ENCODE measurements at places on chromosomes 16 and 17.

DNA sequence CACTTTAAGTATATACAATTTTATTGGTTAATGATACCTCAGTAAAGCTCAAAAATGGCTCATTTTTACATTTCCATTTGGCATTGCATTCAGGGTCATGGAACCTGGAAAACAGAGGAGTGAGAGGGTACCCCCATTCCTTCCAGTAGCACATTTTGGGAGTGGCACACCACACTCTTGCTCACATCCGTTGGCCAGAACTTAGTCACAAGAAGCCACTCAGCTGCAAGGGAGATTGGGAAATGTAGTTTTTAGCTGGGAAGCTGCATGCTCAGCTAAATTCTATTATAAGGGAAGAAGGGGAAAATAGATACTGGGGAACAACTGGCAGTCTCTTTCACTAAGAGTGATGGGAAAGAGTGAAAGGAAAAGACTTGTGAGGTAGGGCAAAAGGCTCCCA is 102.5 kb upstream of the TMEM97 start:
- no peak for DNase-seq

- DNase-seq, result no peak
Measured at GRCh38 chr16:50667497-50668367, 13.4 kb downstream of the SNX20 start.

GRCh38 chr17:6306820-6307219 is 128.1 kb downstream of the AIPL1 start:
- DNase-seq, result peak; percentile 19

DNA sequence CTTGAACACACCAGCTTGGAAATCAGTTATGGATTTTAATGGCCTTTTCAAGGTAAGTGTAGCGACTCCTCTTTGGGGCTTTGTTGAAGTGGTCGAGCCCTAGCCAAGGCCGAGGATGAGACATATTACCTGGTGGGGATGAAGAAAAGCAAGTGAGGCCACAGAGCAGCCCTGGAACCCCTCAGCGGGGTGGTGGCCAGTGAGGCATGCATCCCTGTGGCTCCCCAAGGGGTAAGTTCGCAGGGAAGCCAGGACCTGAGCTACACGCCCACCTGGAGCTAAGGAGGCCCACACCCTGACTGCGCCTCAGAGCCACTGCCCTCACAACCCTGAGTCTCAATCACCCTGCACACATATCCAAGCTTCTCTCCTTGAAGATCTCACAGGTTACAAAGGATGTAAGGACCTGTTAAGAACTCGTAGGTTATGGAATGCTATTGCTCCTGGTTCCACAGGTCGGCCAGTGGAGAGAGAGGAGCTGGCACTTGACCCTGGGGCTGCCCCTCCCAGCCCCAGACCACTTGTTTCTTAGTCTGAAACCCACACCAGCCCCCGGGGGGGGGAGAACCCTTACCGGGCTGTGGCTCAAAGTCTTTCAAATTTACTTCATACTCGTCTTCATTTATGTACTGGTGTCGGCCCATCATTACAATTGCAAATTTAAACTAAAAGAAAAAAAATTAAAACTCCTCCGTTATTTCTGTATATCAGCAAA is 12.0 kb downstream of the LITAFD start:
- DNase-seq, result no peak

DNA sequence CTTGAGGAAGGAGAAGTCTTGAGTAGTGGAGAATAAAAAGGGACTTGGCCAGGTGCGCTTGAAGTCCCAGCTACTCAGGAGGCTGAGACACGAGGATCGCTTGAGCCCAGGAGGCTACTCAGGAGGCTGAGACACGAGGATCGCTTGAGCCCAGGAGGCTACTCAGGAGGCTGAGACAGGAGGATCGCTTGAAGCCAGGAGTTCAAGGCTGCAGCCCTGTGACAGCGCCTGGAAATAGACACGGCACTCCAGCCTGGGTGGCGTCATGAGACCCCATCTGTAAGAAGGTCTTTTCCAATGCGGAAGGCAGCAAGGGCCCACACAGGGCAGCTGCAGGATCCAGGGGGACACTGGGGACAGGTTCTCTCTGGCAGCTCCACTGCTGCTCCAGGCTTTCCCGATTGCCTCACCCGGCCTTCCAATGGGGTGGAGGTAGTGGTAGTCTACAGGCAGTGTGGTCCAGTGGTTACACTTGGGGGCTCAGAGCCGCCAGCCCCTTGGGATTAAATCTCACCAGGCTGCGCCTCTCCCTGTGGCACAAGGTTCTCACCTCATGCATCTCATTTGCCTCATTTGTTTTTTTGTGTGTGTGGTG is 143.4 kb downstream of the SEC14L1 start:
- DNase-seq, result no peak

DNA sequence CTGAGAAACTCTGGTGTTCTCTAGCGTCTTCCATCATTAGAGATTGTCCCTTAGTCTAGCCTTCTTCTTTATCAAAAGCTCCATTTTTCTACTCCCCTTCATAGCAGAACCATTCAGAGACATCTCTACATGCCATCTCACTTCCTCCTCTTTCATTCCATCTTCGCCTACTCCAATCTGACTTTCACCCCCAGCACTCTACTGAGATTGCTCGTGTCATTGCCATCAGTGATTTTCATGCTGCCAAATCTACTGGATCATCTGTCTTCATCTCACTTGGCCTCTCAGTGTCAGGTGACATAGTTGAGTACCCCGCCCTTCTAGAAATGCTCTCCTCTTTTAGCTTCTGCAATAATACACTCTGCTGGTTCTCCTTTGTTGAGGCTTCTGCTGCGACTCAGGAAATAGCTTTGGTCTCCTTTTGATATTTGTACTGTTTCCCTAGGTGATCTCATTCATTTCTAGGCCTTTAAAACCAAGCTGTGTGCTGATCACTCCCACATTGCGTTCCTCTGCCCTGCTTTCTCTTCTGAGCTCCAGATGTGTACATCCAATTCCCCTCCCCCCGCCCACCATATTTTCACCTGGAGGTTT is 119.1 kb downstream of the FTO start:
- DNase-seq, result no peak

- peak; percentile 85 for DNase-seq
Measured at GRCh38 chr17:72407336-72407909, 286.6 kb downstream of the SOX9 start.

GRCh38 chr17:39631403-39631802 is 4.7 kb downstream of the PPP1R1B start:
- DNase-seq, result no peak

GRCh38 chr16:46918905-46919792 is 35.0 kb downstream of the GPT2 start:
- peak; percentile 71 for DNase-seq

GRCh38 chr16:10906914-10907756 is 30.1 kb downstream of the CIITA start:
- no peak for DNase-seq

- no peak for DNase-seq
Measured at GRCh38 chr17:56867948-56868376, 34.0 kb downstream of the DGKE start.

- peak; percentile 48 for DNase-seq
Measured at GRCh38 chr16:20675488-20676267, 21.8 kb downstream of the ACSM1 start.

- DNase-seq, result no peak
Measured at GRCh38 chr16:65279576-65279975, 157.7 kb upstream of the CDH11 start.

GRCh38 chr17:36813957-36814563 is 123.2 kb upstream of the LHX1 start:
- DNase-seq, result peak; percentile 51

GRCh38 chr16:56848029-56848936 is 16.7 kb upstream of the SLC12A3 start:
- DNase-seq, result no peak

GRCh38 chr16:57413301-57413730 is 8.7 kb downstream of the CCL17 start:
- DNase-seq, result no peak

DNA sequence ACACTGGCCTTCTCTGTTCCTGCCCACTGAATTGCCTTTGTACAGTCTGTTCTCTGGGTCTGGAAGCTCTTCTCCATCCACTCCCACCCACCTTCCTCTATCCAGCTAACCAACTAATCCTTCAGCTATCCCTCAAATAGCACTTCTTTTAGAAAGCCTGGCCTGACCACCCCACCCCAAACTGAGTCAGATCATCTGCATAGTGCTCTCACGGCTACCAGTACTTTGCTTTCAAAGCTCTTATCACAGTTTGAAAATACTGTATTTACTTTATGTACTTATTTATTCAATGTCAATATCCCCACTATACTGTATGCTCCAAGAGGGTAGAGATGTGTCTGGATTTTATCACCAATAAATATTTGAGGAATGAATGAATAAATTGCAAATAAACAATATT is 4.5 kb upstream of the CLDN7 start:
- DNase-seq, result no peak

DNA sequence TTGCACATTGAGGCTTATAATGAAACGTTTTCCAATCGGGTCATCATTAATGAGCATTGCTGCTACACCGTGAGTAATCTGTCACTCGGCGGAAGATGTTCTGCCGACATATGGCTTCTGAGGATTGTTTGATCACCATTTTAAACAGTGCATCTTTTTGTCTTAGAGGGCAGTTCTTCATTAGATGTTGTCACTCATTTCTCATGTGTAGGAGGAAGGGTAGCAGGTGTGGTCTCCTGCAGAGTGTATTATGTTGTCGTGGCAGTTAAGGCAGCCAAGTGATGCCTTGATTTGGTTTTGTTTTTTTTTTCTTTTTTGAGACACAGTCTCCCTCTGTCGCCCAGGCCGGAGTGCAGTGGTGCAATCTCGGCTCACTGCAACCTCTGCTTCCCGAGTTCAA is 50.5 kb downstream of the SEC14L1 start:
- DNase-seq, result no peak

- DNase-seq, result no peak
Measured at GRCh38 chr16:7031031-7031430, 301.6 kb upstream of the RBFOX1 start.

- DNase-seq, result no peak
Measured at GRCh38 chr17:82871056-82871775, 31.4 kb upstream of the ZNF750 start.

- DNase-seq, result no peak
Measured at GRCh38 chr16:22664561-22664997, 149.4 kb upstream of the HS3ST2 start.

DNA sequence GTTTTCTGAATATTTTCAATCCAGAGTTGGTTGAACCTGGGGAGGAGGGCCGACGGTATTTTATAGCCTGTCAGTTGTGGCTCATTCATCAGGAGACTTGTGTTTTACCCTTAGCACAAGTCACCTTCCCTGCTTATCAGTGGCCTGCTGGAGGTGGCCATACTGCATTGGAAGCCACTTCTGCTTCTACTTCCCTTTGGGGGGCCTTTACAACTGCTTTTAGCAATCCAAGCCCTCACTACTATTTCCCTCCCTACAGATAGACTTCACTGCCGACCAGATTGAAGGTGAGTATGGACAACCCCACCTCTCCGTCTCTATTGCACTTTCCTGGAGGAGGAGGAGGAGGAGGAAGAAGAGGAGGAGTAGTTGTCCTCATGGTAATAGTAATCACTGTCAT is 4.4 kb downstream of the MYL4 start:
- DNase-seq, result no peak

DNA sequence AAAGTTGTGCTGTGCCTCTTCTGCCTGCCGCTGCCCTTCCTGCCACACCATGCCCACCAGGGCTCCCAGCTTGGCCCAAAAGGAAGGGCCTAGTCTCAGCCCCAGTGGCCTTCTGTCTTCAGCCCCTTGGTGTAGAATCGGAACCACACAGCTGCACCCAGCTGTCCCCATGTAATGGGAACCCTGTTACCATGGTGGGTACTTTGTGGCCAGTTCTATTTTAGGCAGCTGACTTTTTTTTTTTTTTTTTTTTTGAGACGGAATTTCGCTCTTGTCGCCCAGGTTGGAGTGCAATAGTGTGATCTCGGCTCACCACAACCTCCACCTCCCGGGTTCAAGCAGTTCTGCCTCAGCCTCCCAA is 163.3 kb upstream of the GSE1 start:
- DNase-seq, result no peak

DNA sequence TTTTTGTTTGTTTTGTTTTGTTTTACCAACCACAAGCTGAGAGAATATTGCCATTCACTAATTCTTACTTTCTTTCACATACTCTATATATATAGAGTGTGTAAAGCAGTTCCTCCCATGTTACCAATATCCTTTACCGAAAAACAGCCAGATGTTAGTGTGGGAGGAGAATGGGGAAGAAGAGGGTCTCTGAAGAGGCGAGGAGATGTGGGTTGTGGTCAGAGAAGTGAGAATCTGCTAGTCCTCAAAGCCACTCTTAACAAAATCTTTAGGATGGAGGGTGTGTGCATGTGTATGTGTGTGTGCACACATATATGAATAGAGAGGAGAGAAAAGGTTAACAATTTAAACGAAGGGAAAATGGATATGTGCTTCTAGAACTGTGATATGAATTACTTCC is 80.6 kb downstream of the TUBD1 start:
- DNase-seq, result no peak

DNA sequence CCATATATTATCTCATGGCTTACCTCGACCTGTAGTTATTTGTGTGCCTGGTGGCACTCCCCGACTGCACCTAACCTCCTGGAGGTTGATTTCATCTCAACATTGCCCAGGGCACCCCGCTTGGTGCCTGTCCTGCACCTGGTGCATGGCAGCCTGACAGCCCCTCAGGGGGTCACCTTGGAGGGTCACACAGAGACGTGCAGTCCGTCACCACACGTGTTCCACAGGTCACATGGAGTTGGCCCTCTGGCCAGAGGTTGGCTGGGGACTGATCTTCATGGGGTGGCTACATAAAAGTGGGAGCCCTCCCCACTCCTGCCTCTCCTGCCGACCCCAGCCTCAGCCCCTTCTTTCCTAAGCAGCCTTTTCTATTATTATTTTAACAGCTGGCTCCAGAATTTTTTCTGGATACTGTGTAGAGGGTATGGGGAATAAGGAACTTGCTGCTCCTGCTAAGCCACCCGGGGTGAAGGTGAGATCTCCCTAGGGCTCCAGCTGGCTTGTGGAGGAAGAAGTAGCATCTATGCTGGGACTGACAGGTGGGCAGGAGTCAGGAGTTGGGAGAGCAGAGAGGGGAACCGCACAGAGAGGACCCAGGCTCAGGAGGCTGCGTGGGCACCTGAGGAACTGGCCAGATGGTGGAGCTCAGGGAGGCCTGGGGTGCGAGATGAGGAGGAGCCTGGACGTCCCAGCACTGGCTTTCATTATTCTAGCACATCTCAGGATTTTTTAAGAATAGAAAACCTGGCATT is 12.5 kb upstream of the NKD1 start:
- DNase-seq, result no peak

- no peak for DNase-seq
Measured at GRCh38 chr17:13885550-13885949, 183.8 kb upstream of the COX10 start.
